CD8-positive, alpha-beta memory T cell (primary cell): ENCODE measurements at places on chromosomes 11 and 22. TPM values are rescaled to one million over a fixed set of nuclear protein-coding genes. Genes with fewer than 3 reads are reported as not detected.

- H3K27ac ChIP-seq = no peak overlapping the region
- no peaks in the 10 kb centered on the region for H3K36me3 ChIP-seq
- no peak for DNase-seq
- H3K4me1 ChIP-seq = peaks cover 6% of the 10 kb centered on the region
Measured at GRCh38 chr11:129785383-129786111, 30.1 kb upstream of the TMEM45B start.

DNA sequence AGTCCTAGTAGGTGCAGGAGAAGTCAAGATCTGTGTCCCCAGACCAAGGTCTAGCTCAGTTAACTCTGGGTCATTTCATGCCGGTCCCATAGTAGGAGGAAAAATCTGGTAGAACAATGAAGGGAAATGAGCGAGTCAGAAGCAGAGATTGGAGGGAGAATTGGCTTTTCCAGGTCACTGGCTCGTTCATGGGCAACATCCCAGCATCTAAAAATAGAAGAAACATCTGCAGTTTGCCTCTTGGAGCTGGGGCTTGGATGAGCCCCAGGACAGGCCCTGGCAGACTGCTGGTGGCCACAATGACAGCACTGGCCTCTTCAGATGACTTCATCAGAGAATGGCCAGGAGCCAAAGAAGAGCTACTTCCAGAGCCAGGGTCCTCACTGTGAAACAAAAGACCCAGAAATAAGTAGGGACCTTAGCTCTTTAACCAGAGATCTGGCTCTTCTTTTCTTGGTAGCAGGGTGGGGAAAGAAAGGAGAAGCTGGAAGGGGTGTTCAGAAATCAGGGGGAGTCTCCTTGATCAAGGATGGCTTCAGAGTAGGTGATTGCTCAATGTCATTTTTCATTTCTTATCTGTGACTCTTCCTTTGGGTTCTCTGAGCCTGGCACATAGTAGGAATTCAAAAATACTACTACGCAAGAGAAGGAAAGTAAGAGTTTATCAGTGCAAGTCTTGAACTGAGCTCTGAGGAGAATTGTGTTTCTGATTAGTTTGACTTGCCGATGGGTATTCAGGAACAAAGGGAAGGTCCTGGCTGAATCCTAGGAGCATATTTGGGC lies 102.6 kb downstream of the TMPRSS5 start:
- no peak for DNase-seq
- no peaks in the 10 kb centered on the region for H3K27me3 ChIP-seq
- H3K27ac ChIP-seq = no peak overlapping the region
- no peaks in the 10 kb centered on the region for H3K4me1 ChIP-seq

- no peaks in the 10 kb centered on the region for H3K27me3 ChIP-seq
- peak overlapping the region; percentile 71 for H3K4me3 ChIP-seq
- H3K4me1 ChIP-seq = peaks cover 31% of the 10 kb centered on the region
- H3K36me3 ChIP-seq = no peaks in the 10 kb centered on the region
- no peak for DNase-seq
Measured at GRCh38 chr11:73761403-73761945, 600 bp upstream of the RAB6A start.

- DNase-seq = no peak
- peaks cover 7% of the 10 kb centered on the region for H3K4me1 ChIP-seq
- peaks cover 10% of the 10 kb centered on the region for H3K36me3 ChIP-seq
- H3K4me3 ChIP-seq = no peak overlapping the region
- no peak overlapping the region for H3K27ac ChIP-seq
- H3K27me3 ChIP-seq = no peaks in the 10 kb centered on the region
Measured at GRCh38 chr11:17169876-17170275, 37.9 kb downstream of the PIK3C2A start.

- no peaks in the 10 kb centered on the region for H3K36me3 ChIP-seq
- no peaks in the 10 kb centered on the region for H3K27me3 ChIP-seq
- DNase-seq = no peak
- H3K4me1 ChIP-seq = no peaks in the 10 kb centered on the region
Measured at GRCh38 chr11:44964526-44965209, 14.0 kb upstream of the TP53I11 start.

GRCh38 chr22:27473533-27473932 lies 328.0 kb downstream of the MN1 start:
- no peaks in the 10 kb centered on the region for H3K4me1 ChIP-seq
- no peak for DNase-seq
- H3K4me3 ChIP-seq = no peak overlapping the region
- H3K36me3 ChIP-seq = no peaks in the 10 kb centered on the region
- H3K27ac ChIP-seq = no peak overlapping the region
- no peaks in the 10 kb centered on the region for H3K27me3 ChIP-seq

FOXR1 gene
- not detected for total RNA-seq

FOLR2 gene
- not detected for total RNA-seq

OR51E1 gene
- not detected for total RNA-seq

RIMBP3C gene
- total RNA-seq = 0.37 TPM

IGHMBP2 gene
- total RNA-seq = 27.8 TPM
